Omental fat pad (tissue), 4 donors: ENCODE measurements at places on chromosomes 4 and X. TPM values are rescaled to one million over a fixed set of nuclear protein-coding genes. Genes with fewer than 3 reads are reported as not detected.

GRCh38 chrX:55907968-55908607 is 190.5 kb downstream of the RRAGB start:
- no peak for DNase-seq

The ABCE1 gene
- 73.7 TPM for total RNA-seq

The GPR78 gene
- total RNA-seq = 0.19 TPM

DNA sequence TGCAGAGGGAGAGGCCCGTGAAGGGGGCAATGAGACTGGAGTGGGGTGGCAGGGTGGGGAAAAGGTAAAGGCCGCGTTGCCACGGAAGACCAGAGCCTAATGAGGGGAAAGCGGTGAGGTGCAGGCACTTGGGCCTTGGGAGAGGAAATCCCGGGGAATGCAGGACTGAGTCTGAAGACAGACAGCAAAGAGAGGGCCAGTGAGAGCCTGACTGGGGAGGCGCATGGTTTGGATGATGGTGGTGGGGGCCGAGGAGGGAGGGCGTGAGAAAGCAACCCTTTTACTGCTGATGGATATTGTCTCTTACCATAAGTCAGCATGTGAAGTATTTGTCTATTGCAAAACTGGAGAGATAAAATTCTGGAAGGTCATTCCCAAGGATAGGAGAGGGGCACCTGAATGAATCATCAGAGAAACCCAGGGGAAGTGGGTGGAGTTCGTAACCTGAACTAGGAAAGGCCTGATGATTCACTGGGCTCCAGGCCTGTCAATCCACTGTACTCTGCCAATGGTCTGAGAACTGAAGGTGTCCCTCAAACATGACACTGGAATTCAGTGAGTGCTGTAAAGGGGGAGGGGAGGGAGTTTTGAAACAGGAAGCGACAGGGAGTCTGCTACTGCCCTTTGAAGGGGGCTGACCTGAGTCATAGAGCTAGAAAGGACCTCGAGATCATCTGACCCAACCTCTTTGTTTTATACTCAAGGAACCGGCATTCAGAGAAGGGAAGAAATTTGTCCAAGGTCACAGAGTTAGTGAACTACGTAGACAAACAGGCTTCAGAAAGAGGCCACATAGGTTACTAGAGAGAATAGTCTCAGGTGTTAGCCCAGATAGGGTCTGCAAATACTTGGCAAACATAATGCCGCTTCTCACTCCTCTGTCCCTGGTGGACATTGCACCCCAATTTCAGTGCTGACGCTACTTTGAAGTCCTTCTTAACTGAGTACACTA is 52.2 kb downstream of the NALF2 start:
- no peak for DNase-seq

DNA sequence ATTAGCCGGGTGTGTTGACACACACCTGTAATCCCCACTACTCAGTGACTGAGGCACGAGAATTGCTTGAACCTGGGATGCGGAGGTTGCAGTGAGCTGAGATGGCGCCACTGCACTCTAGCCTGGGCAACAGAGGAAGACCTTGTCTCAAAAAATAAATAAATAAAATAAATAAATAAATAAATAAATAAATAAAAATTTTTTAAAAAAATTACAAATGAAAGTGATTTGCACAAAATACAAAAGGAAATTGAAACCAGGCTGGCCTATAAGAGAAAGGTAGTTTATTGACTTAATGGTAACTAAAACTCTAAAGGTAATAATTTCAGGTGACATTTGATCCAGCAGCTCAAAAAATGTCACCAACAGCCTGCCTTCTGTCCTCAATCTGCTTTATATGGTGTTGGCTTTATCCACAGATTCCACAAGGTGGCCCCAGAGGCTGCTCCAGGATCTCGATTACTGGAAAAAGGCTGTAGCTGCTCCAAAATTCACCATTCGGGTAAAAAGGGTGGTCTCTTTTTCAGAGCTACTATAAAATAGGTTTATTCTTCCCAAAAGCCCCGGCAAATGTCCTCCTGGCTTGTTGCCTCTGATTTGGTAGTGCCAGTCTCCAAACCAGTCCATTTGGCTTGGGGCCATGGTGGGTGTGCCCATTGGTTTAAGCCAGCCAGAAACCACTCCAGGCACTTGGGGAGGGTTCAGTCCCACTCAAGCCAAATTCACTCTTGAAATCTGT is 61.4 kb upstream of the TRIM2 start:
- peak; percentile 37 for DNase-seq

DNA sequence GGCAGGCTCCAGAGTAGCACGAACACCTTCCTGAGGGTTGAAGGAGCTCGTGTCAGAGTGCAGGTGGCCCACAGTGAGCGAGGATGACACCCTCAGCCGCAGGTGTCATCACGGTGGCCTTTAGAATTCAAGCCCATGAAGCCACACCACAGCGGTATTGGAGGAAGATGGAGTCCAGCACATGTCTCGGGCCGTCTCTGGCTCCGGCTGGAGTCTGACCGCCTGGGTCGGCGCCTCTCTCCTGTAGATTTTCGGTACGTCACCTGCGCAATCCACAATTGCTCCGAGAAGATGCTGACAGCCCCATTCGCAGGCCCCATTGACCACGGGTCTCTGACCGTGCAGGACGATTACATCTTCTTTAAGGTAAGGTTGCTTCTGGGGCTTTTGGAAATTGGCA is 229.4 kb upstream of the PSAPL1 start:
- no peak for DNase-seq

DNA sequence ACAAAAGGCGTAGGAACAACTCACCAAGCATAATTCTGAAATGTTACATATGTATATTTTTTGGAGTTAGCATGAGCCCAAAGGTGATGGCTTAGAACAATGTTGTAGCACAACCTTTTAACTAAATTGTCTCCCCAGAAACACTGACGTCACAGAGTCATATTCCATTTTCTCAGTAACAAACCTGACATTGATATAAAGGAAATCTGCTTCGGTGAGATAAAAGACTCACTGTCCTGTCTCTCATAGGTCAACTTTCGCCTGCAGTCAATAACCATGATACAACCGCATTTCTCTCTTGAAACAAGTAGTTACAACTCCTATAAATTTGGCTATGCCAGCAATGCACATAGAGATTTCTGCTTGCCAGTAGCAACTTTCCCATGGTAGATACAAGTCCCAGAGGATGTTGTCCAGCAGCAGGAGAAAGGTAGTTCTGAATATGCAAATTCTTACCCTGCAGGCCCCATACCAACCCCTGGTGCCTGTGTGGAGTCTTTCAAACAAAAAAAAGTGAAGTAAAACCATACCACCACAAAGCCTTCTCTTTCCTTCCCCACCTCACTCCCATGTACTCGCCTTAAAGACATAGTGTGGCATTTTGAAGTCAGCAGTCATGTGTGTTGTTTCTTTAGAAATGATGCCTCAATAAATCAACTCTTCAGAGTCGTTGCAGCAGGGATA is 47.9 kb downstream of the MTM1 start:
- DNase-seq = no peak

The RLIM gene
- 25.7 TPM for total RNA-seq

GRCh38 chrX:134158821-134159512 is 78.0 kb upstream of the CCDC160 start:
- no peak for DNase-seq

The DGAT2L6 gene
- not detected for total RNA-seq

The C4orf46 gene
- total RNA-seq = 3.3 TPM

GRCh38 chr4:37628977-37629609 is 57.1 kb downstream of the RELL1 start:
- DNase-seq = peak; percentile 31

- DNase-seq = no peak
Measured at GRCh38 chrX:116379854-116380253, 56.6 kb upstream of the SLC6A14 start.

DNA sequence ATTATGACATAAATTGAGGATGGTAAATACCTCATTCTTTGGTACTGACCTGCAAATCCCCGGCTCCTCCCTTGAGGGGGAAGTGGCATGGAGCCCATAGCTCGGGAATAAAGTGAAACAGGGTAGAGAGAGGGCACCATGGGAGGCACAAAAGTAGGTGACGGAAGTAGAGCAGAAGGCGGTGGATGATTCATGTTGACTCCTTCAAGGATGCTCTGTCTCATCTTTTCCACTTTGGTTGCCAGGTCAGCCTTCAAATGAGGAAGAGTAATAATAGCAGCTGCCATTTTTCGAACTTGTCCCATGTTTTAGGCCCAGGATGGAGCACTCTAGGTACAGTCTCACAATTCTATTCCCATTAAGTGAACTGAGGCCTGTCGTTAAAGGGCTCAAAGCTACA is 41.4 kb upstream of the PHF8 start:
- DNase-seq = no peak
